ENCODE measurements at places on chromosomes 7 and 10.

GRCh38 chr7:50684713-50685075, 98.0 kb downstream of the GRB10 start:
- DNase-seq: no peak

- DNase-seq: no peak
Observed at GRCh38 chr7:2280424-2280823, 33.8 kb downstream of the SNX8 start.

DNA sequence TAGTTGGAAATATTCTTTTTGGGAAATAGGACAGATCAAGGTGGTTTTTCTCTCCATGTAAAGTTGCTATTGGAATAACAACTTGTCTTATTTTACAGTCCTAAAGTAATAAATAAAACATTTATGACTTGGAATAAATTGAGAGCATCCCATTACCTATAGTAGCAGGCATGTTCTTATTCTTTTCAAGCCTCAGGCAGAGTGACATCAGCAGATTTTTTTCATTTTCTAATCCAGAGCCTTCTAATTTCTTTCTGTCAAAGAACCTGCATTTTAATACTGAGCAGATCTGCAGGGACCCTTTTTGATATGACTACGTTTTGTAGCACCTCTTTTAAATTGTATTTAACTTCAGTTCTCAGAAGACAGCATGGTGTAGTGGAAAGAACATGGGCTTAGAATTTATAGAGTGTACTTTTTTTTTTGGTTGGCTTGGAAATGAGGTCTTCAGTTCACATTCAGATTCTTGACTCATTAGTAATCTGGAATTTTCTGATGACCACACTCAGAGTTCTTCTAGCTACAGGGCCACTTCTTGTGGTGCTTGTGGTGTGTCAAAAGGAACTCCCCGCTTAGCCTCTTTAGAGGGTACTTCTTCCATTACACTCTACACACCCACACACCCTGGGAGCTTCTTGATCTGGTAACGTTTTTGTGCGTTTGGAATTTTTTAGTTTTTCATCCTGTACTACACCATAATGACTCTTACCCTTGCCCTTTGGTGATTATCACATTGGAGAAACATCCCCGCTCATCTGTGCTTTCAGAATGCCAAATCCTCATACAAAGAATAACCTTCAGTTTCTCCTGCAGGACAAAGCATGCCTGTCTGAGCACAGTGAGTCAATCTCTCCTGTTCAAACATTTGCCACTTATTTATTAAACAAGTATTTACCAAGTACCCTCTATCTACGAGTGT, 34.6 kb downstream of the AGK start:
- DNase-seq: peak; percentile 62

DNA sequence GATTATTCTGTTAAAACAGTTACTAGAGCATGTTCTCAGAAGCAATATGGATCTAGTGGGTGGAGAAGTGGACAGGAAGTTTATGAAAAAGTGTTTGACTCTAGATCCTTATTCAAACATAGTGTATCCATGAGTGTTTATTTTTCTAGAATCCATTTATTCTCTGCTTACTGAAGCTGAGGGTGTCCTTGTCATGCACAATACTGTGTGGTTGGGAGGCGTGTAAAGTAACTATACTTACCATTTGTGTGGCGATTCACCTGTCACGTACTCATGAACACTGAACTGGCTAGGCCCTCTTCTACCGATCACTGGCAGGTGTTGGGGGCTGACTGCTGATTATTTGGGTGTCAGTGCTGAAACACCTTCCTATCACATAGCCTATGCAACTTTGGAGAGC, 74.0 kb downstream of the POU6F2 start:
- DNase-seq: no peak

- no peak for DNase-seq
Observed at GRCh38 chr10:35898716-35899440, 256.8 kb upstream of the FZD8 start.

DNA sequence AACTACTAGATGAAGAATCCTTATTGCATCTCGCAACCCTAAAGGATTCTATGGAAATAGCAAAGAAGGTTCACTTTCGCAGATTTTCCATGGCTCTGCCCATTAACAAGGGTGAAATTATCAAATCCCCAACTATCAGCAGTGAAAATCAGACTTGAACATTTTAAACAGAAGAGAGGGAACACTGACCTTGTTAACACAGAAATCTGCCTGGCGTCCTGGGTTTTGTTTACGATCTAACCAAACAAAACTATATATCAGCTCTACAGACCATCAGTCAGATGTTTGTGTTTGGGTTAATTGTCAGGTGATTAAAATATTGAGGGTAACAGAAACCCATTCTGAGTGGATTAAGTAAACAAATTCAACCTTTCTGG, 1.9 kb downstream of the CTTNBP2 start:
- no peak for DNase-seq

DNA sequence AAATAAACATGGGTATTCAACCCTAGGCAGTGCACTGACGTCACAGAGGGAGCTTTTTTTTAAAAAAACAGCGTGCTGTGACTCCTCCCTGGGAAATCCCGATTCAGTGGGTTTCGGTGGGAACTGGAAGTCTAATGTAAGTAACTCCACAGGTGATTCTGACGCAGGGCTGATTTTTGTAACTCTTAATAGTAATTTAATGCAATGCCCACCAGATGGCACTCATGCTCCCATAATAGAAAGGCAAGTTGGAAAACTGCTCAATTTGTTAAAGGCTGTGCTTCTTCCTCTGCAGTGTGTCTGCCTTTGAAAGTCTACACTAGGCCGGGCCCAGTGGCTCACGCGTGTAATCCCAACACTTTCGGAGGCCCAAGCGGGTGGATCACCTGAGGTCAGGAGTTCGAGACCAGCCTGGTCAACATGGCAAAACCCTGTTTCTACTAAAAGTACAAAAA, 10.9 kb upstream of the RSU1 start:
- DNase-seq: peak; percentile 72

GRCh38 chr7:25122373-25122772, 2.7 kb downstream of the CYCS start:
- DNase-seq: no peak

DNA sequence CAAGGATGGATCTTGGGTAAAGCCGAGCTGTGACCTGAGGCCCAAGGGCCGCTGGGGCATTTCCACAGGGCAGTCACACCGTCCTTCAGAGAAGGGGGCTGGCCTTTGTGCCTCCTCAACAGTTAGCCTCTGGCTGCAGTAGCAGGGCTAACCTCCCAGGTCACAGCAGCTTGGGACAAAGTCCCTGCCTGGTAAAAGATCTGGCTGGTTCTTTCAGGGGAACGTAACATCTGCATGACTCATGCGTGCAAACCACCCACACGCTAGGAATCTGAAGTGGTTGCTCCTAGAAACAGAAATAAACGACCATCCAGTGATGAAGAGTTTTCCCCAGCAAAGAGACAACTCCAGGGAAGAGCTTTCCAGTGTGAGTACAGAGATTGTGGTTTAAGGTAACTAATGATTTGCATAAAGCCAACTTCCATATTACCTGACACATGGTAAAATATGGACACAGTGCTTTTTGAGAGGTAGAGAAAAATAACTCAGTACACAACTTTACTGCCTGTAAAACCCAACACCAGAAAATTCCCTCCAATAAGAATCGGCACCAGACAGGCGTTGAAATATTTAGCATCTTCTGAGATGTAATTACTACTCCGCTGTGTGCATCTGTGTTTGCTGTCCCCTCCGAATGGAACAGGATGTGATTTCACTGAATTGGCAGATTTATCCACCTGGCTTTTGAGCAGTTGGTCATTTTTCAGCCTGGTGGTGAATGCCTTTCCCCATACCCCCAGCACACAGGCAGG, 84.9 kb upstream of the ADRB1 start:
- no peak for DNase-seq

GRCh38 chr7:2012044-2012900, 220.5 kb downstream of the MAD1L1 start:
- no peak for DNase-seq

DNA sequence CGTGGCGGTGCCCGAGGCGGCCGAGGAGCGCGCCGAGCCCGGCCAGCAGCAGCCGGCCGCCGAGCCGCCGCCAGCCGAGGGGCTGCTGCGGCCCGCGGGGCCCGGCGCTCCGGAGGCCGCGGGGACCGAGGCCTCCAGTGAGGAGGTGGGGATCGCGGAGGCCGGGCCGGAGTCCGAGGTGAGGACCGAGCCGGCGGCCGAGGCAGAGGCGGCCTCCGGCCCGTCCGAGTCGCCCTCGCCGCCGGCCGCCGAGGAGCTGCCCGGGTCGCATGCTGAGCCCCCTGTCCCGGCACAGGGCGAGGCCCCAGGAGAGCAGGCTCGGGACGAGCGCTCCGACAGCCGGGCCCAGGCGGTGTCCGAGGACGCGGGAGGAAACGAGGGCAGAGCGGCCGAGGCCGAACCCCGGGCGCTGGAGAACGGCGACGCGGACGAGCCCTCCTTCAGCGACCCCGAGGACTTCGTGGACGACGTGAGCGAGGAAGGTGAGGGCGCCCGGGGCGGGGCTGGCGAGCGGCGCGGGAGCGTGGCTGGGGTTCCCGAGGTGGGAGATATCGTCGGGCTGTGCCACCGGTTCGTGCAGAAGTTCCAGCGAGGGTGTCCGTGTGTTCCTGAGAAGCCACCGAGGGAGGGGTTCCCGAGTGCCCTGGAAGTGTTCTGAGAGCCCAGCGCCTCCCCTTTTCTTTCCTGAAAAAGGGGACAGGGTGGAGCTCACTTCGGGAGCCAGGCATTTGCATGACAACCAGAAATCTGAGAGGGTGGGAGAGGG, 495 bp downstream of the EIF3B start:
- DNase-seq: no peak
